ENCODE measurements at places on chromosomes 5 and 9. TPM values are rescaled to one million over a fixed set of nuclear protein-coding genes. Genes with fewer than 3 reads are reported as not detected.

GRCh38 chr5:73311291-73312110 is 137.1 kb downstream of the FOXD1 start:
- no peak for DNase-seq

DNA sequence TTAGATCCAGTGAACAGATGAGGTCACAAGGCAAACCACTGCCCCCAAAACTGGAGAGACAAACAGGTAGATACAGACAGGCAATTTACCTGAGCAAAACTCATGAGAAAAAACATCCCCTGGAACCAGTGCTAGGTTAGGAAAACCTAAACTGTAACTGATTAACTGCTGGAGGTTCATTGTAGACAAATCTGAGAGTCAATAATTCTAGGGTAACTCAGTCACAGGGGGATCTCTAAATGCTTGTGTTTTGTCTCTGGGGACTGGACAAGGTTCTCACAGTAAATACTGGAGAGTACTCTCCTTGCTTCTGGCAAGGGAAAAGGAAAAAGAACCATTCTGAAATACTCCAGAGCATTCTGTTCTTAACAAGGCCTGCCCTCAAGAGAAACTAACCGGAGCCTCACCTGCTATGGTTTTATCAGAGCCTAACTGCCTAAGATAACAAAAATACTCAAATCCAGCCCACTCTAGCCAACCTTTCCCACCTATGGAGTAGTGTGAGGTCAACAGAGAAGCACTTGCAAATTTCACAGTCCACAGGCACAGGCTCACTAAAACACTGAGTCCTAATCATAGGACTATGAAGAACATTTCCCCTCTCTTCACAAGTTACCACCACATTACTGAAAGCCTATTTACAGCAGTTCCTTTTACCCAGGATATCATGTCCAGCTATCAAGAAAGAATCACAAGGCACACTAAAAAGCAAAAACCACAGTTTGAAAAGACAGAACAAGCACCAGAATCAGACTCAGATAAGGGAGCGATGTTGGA is 139.9 kb upstream of the ACOT12 start:
- no peak for DNase-seq

DNA sequence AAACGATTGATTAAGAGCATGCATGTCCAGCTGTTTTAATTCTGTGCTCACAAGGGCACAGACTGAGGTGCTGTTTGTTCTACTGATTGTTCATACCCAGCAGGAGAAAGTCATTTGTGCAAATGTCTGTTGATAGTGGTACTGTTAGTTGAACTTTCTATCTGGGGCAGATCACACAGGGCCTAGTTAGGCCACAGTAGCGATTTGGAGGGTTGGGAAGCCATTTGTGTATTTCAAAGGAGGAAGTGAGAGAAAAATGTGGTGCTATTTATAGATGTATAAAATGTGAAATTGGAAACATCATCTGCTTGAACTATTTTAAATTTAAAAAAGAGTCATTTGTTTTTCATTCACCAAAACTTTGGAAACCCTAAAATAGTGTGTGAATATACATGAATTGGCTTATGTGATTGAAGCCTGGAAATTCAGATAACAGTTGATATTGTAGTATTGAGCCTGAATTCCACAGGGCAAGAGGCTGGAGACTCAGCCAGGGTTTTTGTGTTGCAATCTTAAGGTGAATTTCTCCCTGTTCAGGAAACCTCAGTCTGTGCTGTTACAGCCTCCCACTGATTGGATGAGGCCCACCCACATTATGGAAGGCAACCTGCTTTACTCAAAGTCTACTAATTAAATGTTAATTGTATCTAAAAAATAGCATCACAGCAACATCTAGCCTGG is 162.0 kb upstream of the CDKN2B start:
- DNase-seq, result no peak

DNA sequence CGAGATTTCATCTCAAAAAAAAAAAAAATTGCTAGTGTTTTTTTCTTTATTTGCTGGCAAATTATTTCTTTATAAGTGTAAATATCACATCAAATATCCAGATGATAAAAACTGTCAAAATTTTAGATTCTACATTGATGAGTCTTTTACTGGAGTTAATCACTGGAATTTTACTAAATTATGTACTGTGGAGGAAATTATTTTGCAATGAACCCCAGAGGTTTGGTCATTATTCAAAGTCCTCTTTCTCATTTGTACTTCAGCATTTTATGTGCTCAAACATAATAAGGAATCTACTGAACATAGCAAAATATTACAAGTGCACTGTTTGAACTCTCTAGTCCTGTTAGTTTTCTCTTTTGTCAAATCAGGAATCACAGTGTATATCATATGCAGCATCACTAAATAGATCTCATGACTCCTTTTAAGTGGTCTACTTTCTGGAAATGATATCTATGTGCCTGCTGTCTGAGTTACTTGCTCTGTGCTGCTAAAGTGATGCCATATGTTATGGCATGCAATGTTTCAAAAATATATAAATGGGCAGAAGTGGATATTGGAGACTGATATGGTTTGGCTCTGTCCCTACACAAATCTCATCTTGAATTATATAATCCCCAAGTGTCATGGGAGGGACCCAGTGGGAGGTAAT is 18.0 kb downstream of the OTULINL start:
- no peak for DNase-seq

GRCh38 chr5:180208435-180209081 is 453 bp downstream of the RASGEF1C start:
- no peak for DNase-seq

The CHSY3 gene
- 23.4 TPM for total RNA-seq

The WWC1 gene
- total RNA-seq, result 7.1 TPM

Data from urinary bladder (tissue), 4 donors.